ENCODE measurements at places on chromosomes 2 and 18.
A peak's percentile ranks its signal among the peaks of the same experiment; 100 is the strongest.

- H3K36me3 ChIP-seq, result no peaks in the 10 kb centered on the region
- no peak overlapping the region for H3K4me3 ChIP-seq
- no peak for DNase-seq
- no peaks in the 10 kb centered on the region for H3K4me1 ChIP-seq
- no peak overlapping the region for H3K27ac ChIP-seq
- no peaks in the 10 kb centered on the region for H3K27me3 ChIP-seq
Observed at GRCh38 chr2:142871396-142871795, 6.1 kb upstream of the KYNU start.

DNA sequence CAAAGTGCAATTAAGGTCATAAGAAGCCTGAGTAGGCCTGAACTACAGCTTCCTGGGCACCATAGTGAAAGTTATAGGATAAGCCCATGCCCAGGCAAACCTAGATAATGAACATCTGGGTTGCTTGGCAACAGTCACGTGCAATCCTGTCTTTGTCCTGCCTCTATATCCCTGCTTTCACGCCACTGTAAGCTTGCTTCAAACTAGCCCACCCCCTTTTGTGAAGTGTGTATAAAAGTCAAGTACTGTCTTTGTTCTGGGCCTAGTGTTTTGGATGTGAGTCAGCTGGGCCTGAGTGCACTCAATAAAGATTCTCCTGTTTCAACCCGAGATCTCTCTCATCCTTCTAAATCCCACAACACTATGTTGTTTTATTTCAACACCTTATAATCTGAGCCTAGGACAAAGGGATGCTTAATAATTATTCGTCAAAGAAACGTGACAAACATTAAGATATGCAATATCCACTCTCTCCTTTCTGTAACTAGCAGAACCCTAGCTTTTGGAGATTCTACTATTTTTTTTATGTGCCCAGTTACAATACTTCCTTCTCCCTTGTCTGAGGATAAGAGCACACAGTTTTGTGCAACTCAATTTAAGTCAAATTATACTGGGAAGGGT is 927.8 kb downstream of the SUCLG1 start:
- DNase-seq, result peak; percentile 60
- H3K4me3 ChIP-seq, result no peak overlapping the region

DNA sequence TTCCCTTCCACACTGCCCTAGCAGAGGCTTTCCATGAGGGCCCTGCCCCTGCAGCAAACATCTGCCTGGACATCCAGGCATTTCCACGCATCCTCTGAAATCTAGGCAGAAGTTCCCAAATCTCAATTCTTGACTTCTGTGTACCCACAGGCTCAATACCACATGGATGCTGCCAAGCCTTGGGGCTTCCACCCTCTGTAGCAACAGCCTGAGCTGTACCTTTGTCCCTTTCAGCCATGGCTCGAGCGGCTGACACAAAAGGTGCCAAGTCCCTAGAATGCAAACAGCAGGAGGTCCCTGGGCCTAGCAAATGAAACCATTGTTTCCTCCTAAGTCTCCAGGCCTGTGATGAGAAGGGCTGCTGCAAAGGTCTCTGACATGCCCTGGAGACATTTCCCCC is 744.5 kb upstream of the LINC00305 start:
- DNase-seq, result peak; percentile 40
- H3K27ac ChIP-seq, result no peak overlapping the region
- no peaks in the 10 kb centered on the region for H3K4me1 ChIP-seq
- H3K27me3 ChIP-seq, result no peaks in the 10 kb centered on the region
- no peak overlapping the region for H3K4me3 ChIP-seq

- no peaks in the 10 kb centered on the region for H3K4me1 ChIP-seq
- no peak for DNase-seq
- H3K27ac ChIP-seq, result no peak overlapping the region
- H3K36me3 ChIP-seq, result no peaks in the 10 kb centered on the region
- H3K27me3 ChIP-seq, result no peaks in the 10 kb centered on the region
- H3K4me3 ChIP-seq, result no peak overlapping the region
Observed at GRCh38 chr2:158893026-158893425, 75.4 kb upstream of the TANC1 start.

DNA sequence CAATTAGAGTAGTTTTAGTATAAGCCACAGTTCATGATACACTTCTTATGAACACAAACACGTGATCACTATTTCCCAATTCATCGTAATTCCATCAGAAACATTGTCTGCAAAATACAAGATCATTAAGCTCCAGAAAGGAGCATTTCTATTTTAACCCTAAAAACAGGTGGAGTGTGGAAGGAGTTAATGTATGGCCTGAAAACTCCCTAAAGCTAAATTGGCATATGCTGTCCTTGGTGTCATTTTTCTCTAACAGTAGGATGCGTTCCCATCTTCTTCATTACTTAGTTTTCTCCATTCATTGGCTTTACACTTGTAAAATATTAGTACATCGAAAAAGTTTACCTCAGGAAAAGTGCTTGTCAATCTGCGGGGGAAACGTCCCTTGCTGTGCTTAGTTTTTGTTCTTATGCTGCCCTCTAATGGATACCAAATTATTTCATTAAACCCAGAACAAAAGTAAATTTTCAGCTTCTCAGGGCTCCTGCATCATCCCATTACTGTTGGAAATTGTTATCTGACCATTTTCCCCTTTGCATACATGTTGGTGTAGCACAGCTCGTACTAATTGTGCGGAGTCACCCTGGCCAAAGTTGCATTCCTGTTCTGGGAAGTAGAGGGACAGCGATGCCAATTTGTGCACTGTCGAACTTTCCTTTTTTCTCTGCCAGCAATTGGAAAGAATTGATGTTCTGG is 153.4 kb downstream of the GPD2 start:
- no peaks in the 10 kb centered on the region for H3K27me3 ChIP-seq
- no peak overlapping the region for H3K27ac ChIP-seq
- H3K4me3 ChIP-seq, result no peak overlapping the region
- peak; percentile 57 for DNase-seq
- no peaks in the 10 kb centered on the region for H3K36me3 ChIP-seq

- H3K36me3 ChIP-seq, result no peaks in the 10 kb centered on the region
- H3K27me3 ChIP-seq, result no peaks in the 10 kb centered on the region
- H3K4me1 ChIP-seq, result peaks cover 20% of the 10 kb centered on the region
- no peak overlapping the region for H3K27ac ChIP-seq
Observed at GRCh38 chr18:44796429-44797428, 116.0 kb downstream of the SETBP1 start.

DNA sequence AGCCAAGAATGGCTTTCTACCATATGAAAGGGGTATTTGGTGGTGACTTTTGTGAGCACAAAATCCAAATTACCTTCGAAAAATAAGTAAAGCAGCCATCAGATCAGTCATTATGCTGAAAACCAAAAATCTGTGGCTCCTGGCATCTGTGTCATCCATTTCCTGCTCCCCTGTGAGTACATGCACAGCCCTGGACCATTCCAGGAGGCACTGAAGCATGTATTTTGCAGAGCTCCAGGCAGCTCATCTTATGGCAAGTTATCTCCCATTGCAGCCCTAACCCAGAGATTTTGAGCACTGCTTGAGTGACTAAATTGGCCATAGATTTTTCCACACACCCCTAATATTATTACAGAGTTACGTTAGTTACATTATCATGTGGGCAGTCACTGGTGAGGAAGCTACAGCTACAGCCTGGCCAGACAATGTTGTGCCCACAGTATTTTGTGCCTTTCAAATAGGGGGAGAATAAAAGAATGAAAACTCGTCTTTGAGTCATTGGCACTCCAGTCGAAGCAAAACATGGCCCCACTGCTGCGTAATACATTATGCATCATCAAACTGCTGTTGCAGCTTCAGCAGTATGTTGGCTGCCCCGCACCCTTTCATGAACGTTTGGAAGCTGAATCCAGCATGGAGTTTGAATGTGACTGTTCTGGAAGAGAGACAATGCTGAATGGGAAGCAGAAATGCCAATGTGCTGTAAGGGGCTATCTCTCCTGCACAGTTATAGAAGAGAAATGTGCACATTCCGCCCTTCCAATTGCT is 702.2 kb downstream of the RNF144A start:
- no peaks in the 10 kb centered on the region for H3K36me3 ChIP-seq
- no peak overlapping the region for H3K27ac ChIP-seq
- no peak overlapping the region for H3K4me3 ChIP-seq

DNA sequence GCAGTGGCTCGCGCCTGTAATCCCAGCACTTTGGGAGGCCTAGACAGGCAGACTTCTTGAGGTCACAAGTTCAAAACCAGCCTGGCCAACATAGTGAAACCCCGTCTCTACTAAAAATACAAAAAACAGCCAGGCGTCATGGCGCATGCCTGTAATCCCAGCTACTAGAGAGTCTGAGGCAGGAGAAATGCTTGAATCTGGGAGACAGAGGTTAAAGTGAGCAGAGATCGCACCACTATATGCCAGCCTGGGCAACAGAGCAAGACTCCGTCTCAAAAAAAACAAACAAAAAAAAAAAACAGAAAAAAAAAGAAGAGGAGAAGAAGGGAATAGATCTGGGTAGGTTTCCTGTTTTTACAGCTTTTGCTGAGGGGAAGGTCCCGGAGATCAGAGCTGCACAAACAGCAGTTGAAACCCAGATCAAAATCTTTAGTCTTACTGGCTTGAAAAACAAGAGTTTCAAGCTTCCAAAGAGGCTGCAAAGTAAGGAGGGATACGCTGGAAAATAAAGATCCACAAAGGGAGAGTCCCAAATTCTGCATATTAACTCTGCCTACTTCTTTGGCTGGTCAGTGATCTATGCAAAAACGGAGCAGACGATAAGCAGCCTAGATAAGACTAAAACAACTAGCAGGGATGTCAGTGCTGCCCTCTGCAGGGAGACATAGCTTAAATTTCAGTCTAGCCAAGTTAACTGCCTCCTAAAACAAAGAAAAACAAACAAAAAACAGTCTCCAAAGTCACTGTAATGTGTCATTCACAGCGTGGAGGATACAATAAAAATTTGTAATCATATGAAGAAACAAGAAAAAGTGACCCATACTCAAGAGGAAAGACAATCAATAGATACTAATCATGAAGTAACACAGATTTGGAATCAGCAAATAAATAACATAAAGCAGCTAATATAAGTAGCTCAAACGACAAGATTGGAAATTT is 74.1 kb downstream of the TLK1 start:
- H3K4me1 ChIP-seq, result peaks cover 10% of the 10 kb centered on the region
- H3K4me3 ChIP-seq, result no peak overlapping the region
- H3K27me3 ChIP-seq, result no peaks in the 10 kb centered on the region
- H3K27ac ChIP-seq, result no peak overlapping the region
- DNase-seq, result peak; percentile 67

- H3K36me3 ChIP-seq, result no peaks in the 10 kb centered on the region
- no peak for DNase-seq
- H3K27me3 ChIP-seq, result no peaks in the 10 kb centered on the region
- H3K4me3 ChIP-seq, result no peak overlapping the region
- no peak overlapping the region for H3K27ac ChIP-seq
- H3K4me1 ChIP-seq, result peaks cover 22% of the 10 kb centered on the region
Observed at GRCh38 chr2:1964659-1965058, 220.3 kb upstream of the PXDN start.

GRCh38 chr2:211187602-211188001 is 631.2 kb downstream of the CPS1 start:
- H3K4me1 ChIP-seq, result no peaks in the 10 kb centered on the region
- no peaks in the 10 kb centered on the region for H3K36me3 ChIP-seq
- H3K4me3 ChIP-seq, result no peak overlapping the region
- no peak for DNase-seq
- no peak overlapping the region for H3K27ac ChIP-seq

GRCh38 chr2:43387092-43388062 is 161.0 kb upstream of the ZFP36L2 start:
- H3K36me3 ChIP-seq, result no peaks in the 10 kb centered on the region
- no peak overlapping the region for H3K4me3 ChIP-seq
- H3K4me1 ChIP-seq, result no peaks in the 10 kb centered on the region
- H3K27ac ChIP-seq, result no peak overlapping the region
- DNase-seq, result no peak
